Stimulated activated CD4-positive, alpha-beta T cell treated with anti-CD3 and anti-CD28 coated beads, Interleukin-1b, Interleukin-23, amount 100 ng/mL, for 4 hours (primary cell): ENCODE measurements at places on chromosomes 5 and 9.

DNA sequence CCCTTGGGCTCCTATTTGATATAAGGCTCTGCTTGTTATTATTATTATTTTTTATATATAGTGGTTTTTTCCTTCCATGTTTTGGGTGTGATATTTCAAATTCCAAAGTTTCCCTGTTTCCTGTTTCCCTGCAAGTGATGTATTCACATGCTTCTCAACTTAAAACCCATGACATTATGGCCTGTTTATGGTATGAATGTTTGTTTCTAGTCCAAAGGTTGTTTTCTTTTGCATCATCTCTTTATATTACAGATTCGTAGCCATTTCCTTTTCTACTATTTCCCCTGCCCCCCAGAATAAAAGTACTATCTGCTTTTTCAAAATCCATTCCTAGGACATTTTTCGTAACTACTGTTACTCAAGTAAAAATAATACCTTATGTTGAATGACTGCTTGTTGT is 7.5 kb downstream of the SEMA6A start:
- DNase-seq: no peak

- no peak for DNase-seq
These were observed 397.5 kb downstream of the HTR1A start for GRCh38 chr5:63564789-63565188.

DNA sequence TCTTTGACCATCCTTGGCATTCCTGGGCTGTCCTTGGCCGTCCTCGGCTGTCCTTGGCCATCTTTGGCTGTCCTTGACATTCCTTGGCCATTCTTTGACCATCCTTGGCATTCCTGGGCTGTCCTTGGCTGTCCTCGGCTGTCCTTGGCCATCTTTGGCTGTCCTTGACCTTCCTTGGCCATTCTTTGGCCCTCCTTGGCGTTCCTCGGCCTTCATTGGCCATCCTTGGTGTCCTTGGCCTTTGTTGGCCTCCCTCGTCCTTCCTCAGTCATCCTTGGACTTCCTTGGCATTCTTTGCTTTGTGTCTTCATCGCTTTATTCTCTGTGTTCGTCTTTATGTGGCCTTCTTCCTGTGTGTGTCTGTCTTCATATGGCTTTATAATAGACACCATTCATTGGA is 20.7 kb downstream of the NDUFS6 start:
- no peak for DNase-seq

DNA sequence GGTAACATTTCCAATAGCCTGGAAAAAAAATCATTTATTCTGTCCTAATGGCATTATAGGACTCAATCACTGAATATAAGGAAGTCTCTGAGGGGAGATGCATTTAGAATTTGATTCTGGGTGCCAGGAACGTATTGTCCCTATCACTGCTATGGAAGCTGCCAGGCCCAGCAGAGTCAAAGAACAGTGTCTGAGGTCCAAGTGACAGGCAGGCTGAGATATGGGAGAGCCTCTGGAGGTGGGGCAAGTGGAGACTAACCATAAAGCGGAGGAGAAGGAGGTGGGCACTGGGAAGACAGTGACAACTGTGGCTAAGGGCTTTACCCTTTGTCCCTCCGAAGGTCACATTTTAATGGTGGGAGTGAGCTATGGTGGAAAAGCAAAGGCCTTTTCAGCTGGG is 505.5 kb downstream of the CTNND2 start:
- no peak for DNase-seq

- DNase-seq: no peak
These were observed 50.8 kb downstream of the MRPL36 start for GRCh38 chr5:1748845-1749244.

- no peak for DNase-seq
These were observed 80.1 kb upstream of the SH3PXD2B start for GRCh38 chr5:172534229-172535107.

DNA sequence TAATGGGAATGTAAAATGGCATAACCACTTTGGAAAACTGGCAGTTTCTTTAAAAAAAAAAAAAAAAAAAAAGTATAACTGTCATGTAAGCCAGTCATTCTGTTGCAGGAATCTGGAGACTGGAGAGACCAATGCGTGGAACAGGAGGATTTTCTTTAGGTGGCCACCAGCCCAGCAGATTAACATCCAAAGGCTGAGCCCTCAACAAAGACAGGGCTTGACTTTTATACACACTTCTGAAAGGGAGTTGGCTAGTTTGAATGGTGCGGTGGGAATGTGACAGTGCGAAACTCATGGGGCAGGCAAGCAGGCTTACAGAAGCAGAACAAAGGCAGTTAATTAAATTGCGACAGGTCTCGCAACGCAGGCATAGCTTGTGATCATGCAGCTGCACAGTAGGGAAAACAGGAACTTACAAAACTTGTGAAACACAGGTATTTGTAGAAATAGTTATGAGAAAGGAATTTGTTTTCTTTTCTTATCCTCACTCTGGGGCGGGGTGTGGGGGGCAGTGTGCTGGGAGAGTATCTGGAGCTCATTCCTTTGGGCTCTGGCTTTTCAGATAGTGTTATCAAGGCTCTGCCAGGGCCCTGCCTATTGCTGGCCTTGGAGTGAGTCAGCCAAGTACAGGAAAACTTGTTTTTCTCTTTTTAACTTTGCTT is 12.0 kb downstream of the UIMC1 start:
- DNase-seq: no peak

DNA sequence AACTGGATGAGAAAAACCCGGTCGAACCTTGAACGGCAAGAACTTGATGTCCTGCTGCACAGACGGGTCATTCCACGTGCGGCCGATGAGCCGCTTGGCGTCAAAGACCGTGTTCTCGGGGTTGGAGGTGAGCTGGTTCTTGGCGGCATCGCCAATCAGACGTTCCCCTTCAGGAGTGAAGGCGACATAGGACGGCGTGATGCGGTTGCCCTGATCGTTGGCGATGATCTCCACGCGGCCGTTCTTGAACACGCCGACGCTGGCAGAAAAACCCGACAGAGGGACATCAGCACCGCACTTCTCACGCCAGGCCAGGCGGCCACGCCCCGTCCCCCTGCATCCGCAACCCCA is 519 bp downstream of the HSPA5 start:
- DNase-seq: peak; percentile 35

DNA sequence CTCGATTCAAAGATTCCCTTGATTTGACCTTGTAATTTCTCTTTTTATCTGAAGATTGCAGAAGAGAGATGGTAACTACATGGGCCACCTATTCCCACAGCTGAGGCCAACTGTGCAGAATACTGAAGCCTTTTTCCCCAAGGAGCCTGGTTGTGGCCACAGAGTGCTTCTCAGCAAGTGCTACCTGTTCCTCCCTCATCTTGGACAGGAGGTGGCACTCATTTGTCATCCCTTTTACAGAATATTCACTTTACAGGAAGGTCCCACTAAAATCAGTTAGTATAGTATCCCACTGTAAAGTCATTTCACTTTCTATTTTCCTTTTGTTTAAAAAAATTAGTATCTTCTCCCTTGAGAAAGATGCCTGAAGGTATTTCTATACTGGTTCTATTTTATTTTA is 346.4 kb downstream of the ARL15 start:
- no peak for DNase-seq
